ENCODE measurements at places on chromosomes 12 and 14.
A peak's percentile ranks its signal among the peaks of the same experiment; 100 is the strongest.

DNA sequence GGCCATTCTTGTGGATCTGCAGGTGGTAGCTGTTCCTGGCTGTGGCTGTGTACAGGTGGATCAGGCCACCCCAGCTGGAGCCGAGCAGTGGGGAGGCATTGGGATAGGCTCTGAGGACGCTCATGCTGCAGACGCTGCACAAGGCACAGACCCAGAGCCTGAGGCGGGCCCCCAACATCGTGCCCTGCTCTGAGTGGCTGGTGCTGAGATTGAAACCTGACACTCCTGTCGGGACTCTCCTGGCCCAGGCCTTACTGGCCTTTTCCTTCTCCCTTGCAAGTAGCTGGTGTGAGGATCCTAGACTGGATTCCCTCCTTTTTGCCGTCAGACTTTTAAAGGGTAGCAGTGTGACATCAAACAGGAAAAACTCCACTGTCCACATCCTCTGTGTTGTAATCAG lies at the start of gene FGF23:
Gene FGF23, minus strand, starts transcription at position 308 of the 400 bp plus-strand sequence. Its CDS starts 130 bp downstream, at position 178.
- no peak for DNase-seq

DNA sequence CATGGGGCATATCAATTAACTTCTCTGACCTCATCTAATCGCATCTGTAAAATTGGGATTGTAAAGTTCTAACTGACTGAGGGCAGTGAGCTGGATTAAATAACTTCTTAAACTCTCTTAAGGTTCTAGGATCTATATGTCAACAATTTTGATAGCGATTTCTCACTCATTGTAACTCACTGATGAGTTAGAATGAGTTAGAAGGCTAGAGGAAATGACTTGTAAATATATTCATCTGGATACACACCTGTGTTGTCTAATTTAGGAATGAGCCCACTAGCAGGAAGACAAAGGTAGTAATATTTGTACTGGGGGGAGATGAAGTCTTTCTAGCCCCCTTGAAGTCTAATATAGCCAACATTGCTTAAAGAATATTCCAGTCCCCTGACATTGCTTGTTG lies 46.3 kb upstream of the CERS5 start:
- no peak for DNase-seq

GRCh38 chr12:68370667-68371066 lies 38.5 kb upstream of the MDM1 start:
- no peak for DNase-seq

GRCh38 chr14:102095871-102096568 lies 9.2 kb upstream of the HSP90AA1 start:
- DNase-seq = no peak

DNA sequence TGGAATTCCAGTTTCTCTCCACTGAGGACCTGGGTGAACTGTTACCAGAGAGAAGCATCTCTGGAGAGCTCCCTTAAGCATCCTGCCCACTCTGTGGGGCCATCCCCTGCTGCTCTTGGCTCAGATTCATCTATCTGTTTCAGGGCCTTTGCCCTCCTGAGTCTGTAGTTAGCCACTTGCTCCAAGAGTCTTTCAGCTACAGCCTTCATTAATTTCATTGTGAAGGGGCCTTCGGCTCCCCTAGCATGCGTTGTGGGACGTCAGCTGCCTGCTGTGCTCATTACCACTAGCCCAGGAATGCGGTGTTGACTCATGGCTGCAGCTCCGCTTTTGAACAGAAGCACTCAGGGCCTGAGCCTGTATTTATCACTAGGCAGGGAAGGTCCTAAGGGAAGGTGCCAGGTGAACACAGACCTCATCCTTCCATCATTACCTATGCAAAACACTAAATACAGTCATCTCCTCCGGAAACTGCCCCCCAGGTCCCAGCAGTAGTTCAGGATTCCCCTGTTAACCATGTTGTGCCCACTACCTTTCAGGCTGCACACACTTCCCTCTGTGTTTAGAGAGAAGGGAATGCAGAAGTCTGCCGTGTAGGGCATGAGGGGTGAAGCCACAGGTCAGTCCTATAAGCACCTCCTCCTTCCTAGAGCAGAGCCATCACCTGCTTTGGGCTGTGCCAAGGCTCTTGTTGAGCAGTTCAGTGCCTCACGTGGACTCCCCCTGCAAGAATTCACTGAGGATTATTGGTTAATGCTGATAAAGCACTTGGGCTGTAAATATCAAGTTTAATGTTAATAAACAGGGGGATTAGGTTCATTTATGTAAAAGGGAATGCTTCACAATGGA lies 191.4 kb downstream of the CACNA1C start:
- no peak for DNase-seq

GRCh38 chr14:69045857-69046475 lies 66.9 kb upstream of the ACTN1 start:
- DNase-seq = no peak

DNA sequence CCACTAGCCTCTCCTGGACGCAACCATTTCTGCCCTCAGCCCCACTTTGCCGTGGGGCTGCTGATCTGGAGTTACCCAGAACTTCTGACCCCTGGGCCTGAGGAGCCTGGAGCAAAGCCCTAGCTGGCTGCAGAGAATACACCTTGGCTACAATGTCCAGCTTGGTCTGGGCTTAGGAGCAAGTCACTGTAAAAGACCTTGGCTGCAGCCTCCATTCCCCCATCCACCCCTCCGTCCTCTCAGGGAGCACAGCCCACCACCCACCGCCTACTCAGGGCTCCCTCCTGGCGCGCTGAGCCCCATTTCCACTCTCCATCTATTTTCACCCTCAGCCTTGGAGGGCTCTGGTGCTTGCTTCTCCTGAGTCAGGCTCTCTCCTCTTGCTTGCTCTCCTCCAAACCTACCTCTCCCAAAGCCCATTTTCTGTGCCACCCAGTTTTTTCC lies 42.9 kb downstream of the ERH start:
- DNase-seq = no peak

GRCh38 chr14:72177251-72177650 lies 245.0 kb downstream of the RGS6 start:
- DNase-seq = no peak

DNA sequence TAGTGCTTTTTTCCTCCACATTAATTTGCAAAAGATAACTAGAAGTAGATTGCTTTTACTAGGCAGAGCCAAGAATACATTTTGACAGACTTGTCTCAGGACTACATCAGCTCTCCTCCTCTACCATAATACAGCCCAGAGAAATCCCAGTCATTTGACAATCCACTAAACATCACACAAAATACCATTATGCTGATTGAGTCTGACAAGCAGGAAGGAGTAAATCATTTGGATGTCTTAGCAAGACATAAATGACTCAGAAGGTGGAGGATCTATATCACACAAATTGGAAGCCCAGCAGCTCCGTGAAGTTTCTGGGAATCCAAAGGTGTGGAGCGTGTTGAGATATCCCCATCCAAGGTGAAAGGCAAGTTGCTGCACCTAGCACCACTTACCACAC lies 75.4 kb upstream of the FKBP4 start:
- no peak for DNase-seq

DNA sequence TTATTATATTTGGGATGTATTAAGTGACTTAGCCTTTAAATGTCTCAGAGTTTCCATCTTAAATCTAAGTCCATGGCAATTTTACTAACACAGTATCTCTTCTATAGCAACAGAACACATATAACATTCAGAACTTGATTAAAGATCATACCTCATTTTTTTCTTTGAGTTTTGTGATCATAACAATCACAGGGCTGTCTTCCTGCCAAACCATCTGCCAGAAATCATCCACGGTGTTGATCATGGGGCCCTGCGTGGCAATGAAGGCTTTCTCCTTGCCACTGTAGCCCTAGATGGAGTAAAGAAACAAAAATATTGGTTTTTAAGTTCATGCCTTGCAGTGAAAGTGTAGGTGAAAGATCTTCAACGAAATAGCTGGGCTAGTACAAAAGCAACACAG lies 46.7 kb upstream of the PTPRB start:
- no peak for DNase-seq

GRCh38 chr14:75259510-75259855 lies 19.1 kb upstream of the FOS start:
- peak; percentile 56 for DNase-seq

DNA sequence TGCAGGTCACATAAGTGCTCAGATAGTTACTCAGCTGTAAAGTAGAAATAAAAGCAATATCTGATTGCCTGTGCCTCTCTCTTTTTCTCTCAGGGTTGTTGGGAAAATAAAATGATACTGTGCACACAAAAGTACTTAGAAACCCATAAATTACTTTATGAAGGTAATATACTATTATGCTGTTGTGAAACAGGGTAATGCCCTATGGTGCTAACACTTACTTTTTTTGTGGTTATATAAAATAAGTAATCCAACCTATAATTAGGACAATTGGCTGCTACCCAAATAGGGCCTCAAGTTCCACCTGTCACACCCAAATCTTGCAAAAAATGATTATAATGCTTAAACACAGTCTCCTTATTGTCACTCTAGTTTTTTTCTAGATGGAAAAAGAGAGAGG lies 50.6 kb downstream of the DAAM1 start:
- DNase-seq = no peak

GRCh38 chr14:68794130-68794850 lies 1.4 kb upstream of the ZFP36L1 start:
- DNase-seq = no peak

GRCh38 chr14:76793956-76794355 lies 18.7 kb downstream of the ANGEL1 start:
- no peak for DNase-seq

GRCh38 chr12:78194448-78194847 lies 363.8 kb downstream of the NAV3 start:
- DNase-seq = no peak

- DNase-seq = no peak
Observed at GRCh38 chr14:70020352-70021170, 141.3 kb downstream of the SMOC1 start.

GRCh38 chr12:23887055-23887835 lies 62.2 kb downstream of the SOX5 start:
- DNase-seq = no peak

DNA sequence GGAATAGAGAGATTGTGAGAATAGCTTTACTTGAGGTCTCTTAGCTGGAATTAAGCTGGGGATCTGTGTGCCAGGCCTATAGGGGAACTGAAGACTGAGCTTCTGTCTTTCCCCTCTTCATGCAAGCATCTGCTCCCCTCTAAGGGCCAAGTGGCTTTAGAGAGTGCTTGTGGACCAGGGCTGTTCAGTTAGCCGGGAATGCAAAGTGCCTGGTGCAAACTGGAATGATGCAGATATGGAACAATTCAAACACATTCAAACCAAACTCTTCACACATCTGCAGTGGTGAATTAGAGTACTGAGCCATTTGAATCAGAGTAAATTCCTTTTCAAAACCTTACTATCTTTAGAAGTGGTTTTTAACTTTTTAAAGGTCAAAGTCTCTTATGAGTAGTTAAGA lies 99.0 kb downstream of the LIN7A start:
- DNase-seq = no peak

DNA sequence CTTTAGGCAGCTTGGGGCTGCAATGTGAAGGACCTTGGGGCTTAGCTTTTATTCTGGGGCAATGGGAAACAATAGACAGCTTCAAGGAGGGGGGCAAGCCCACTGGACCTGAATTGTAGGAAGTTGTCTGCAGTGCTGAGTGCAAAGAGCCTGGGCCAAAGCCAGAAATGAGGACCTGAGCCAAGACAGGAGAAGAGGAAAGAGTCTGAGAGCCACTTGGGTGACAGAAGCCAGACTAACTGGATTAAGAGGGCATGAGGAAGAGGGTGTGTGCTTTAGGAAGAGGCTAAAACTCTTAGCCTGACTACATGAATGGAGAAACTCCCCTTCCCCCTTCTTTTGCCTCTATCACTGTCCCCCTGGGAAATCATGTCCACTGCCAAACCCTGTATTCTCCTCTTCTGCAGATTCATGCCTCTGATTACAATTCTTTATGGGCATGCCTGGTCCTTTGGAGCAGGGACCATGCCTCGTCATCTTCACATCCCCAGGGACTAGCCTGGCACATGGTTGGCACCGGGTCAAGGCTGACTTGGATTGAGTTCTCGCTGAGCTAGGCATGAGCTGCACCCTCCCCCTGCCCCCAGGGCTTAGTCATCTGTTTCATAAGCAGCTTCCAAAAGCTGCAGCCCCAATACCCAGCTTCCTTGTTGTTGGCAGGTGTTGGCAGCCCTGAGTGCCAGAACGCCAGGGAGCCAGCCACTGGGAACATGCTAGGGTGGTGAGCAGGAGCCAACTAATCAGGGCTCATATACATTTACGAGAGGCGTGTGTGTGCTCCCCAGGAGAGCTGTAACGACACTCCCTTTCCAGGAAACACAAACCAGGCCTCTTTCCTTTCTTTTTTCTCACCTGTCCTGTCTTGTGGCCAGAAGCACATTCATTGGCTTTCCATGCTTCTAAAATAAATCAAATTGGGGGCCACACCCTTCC lies 27.7 kb upstream of the JDP2 start:
- DNase-seq = peak; percentile 5

- DNase-seq = no peak
Observed at GRCh38 chr12:60935981-60936761, 1324.0 kb upstream of the USP15 start.

DNA sequence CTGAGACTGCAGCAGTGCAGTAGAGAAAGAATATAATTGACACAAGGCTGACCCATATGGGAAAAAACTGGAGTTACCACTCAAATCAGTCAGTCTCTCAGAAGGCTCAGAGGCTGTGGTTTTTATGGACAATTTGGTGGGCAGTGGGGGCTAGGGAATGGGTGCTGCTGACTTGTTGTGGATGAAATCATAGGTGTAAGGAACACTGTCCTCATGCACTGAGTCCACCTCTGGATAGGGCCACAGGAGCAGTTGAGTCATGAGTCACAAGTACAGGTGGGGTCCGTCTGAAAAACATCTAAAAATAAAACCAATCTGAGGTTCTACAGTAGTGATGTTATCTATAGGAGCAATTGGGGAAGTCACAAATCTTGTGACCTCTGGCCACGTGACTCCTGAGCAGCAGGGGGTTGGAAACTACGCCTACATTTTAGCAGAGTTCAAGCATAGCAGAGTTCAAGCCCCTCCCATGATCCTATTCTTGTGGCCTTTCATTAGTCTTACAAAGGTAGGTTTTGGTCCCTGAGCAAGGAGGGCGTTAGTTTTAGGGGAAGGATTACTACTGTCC lies 18.1 kb upstream of the SGPP1 start:
- no peak for DNase-seq

DNA sequence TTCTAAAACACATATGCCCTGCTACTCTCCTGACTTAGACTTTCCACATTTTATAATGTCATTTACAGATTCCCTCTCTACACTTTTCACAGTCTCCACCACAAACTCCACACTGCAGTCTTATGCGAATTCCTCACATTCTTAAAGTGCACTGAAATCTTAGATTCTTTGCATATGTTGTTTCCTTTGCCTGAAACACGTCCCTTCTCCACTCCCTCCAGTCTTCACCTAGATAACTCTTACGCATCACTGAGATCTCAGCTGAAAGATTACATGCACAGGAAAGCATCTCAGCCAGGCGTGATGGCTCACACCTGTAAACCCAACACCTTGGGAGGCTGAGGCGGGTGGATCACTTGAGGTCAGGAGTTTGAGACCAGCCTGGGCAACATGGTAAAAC lies 3.8 kb upstream of the ARHGAP9 start:
- no peak for DNase-seq

- no peak for DNase-seq
Observed at GRCh38 chr12:2457215-2457932, 337.4 kb upstream of the FKBP4 start.

DNA sequence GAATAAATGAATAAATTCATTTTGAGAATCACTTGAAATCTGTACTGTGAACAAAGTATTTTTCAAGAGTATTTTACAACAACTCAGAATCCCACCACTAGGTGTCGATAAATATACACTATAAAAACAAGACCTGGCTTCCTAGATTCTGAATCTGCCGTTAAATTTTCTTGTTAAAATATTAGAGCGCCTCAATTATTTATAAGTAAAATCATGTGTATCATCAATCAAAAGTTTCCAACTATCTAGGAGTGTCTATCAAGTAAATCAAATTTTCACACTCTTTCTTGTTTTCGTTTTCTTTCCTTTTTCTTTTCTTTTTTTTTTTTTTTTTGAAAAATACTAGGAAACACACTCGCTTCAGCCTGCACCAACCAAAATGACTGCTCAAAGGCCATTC lies 179.2 kb upstream of the DCN start:
- DNase-seq = peak; percentile 19

All from SHP77 (cell line).